CD4-positive, alpha-beta memory T cell (primary cell): ENCODE measurements at places on chromosomes 6 and 20. TPM values are rescaled to one million over a fixed set of nuclear protein-coding genes. Genes with fewer than 3 reads are reported as not detected.

PNPLA1 gene
- total RNA-seq, result not detected

LTB gene
- 835 TPM for total RNA-seq

BNIP5 gene
- total RNA-seq, result not detected

TRERF1 gene
- 28.3 TPM for total RNA-seq

DOK5 gene
- not detected for total RNA-seq

AGER gene
- 77.3 TPM for total RNA-seq

SHLD1 gene
- 13.6 TPM for total RNA-seq

MYBL2 gene
- not detected for total RNA-seq

TNXB gene
- 22.4 TPM for total RNA-seq

COL21A1 gene
- total RNA-seq, result not detected

EEF1A2 gene
- 0.81 TPM for total RNA-seq

SAMD5 gene
- not detected for total RNA-seq

MCCD1 gene
- not detected for total RNA-seq

- H3K27me3 ChIP-seq, result no peaks in the 10 kb centered on the region
- H3K4me1 ChIP-seq, result peaks cover 30% of the 10 kb centered on the region
- no peak overlapping the region for H3K4me3 ChIP-seq
- DNase-seq, result no peak
- H3K36me3 ChIP-seq, result no peaks in the 10 kb centered on the region
Measured at GRCh38 chr6:5671601-5672559, 334.8 kb downstream of the NRN1 start.

GRCh38 chr20:2390951-2391675 is 10.4 kb downstream of the TGM6 start:
- no peaks in the 10 kb centered on the region for H3K27me3 ChIP-seq
- no peaks in the 10 kb centered on the region for H3K36me3 ChIP-seq
- no peak overlapping the region for H3K4me3 ChIP-seq
- H3K4me1 ChIP-seq, result no peaks in the 10 kb centered on the region
- no peak overlapping the region for H3K27ac ChIP-seq
- no peak for DNase-seq

GRCh38 chr6:22250486-22250885 is 46.4 kb downstream of the PRL start:
- H3K4me3 ChIP-seq, result no peak overlapping the region
- no peaks in the 10 kb centered on the region for H3K27me3 ChIP-seq

DNA sequence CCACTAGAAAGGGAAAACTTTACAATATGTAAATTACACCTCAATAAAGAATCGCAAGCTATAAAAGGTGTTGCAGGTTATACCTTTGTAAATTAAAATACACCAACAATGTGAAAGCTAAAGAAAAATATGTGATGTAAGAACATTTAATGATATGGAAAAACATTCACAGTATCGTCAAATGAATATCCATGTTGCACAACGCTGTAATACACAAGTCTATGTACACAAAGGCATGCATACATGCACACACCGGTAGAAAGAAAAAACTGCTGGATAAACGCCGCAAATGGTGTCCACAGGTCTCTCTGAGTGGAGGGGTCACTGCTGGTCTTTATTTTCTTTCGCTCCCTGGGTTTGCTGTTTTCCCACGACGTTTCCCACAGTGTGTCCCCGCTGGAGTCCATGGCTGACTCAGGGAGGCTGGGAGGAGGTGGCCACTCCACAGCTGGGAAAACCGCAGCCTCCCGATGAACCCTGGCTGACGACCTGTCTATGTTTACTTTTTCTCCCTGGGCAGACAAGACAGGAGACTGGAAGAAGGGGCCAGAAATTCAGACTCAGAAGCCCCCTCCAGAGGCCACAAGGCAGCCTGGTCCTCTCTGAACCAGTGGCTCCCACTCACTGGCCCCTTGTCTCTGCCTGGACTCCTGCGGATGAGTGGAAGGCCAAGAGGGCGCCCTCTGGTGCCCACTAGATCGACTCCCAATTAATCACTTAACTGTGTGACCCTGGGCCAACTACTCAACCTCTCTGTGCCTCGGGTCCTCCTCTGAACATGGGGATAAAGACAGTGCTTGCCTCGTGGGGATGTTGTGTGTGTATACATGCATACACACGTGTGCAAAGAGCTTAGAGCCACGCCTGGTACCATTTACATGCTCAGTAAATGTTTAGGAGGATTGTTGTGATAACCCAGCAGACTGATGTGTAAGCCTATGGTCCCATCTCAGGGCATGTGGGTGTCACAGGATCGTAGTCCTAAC is 12.8 kb upstream of the BPI start:
- no peak overlapping the region for H3K4me3 ChIP-seq
- no peaks in the 10 kb centered on the region for H3K36me3 ChIP-seq
- no peaks in the 10 kb centered on the region for H3K4me1 ChIP-seq
- no peaks in the 10 kb centered on the region for H3K27me3 ChIP-seq

DNA sequence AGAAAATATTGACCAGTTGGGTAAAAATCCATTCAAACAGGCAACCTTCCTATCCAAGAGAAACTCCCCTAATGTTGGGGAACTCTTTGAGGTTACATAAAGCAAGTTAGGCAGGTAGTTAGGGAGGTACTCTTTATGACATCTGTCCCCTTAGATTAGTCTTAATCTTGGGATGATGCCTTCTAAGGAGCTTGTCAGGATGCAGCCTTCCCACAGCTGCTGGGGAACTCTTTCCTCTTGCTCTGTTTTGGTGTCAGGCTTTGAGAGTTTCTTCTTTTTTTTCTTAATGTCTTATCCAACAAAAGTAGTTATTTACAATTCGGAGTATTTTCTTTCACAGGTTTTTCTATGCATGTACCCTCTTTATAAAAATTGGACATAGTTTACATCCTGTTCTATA is 194.8 kb downstream of the CDKAL1 start:
- DNase-seq, result no peak
- no peaks in the 10 kb centered on the region for H3K36me3 ChIP-seq
- no peak overlapping the region for H3K27ac ChIP-seq
- no peaks in the 10 kb centered on the region for H3K27me3 ChIP-seq
- no peak overlapping the region for H3K4me3 ChIP-seq

DNA sequence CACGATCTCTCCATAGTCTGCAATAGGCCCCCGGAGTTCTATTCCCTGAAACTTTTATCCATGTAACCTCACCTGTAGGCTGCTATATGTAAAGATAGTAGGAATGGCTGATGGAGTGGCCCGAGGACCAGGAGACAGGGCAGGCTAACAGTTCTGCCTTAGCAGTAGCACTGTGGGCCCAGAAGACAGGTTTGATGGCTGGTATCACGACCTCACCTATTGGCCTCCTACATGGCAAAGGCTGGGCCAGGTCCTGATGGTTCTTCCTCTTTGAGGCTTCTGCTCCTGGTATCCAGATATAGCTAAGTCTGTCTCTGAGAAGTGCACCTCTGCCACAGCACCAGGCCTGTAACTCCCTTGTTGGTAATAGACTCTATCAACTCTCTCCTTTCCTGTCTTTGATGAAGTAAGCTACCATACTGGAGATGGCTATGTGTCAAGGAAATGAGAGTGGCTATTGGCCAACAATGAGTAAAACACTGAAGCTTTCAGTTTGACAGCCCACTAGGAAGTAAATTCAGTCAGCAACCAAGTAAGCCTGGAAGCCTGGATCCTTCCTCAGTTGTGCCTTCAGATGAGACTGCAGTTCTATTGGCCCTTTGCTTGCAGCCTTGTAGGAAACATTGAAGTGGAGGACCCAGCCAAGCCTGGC is 5.7 kb downstream of the SPEF1 start:
- H3K36me3 ChIP-seq, result no peaks in the 10 kb centered on the region
- no peak overlapping the region for H3K27ac ChIP-seq
- peaks cover 24% of the 10 kb centered on the region for H3K4me1 ChIP-seq

GRCh38 chr6:14396826-14397517 is 279.4 kb downstream of the CD83 start:
- no peak overlapping the region for H3K27ac ChIP-seq
- H3K27me3 ChIP-seq, result no peaks in the 10 kb centered on the region
- no peaks in the 10 kb centered on the region for H3K36me3 ChIP-seq
- no peaks in the 10 kb centered on the region for H3K4me1 ChIP-seq
- H3K4me3 ChIP-seq, result no peak overlapping the region

DNA sequence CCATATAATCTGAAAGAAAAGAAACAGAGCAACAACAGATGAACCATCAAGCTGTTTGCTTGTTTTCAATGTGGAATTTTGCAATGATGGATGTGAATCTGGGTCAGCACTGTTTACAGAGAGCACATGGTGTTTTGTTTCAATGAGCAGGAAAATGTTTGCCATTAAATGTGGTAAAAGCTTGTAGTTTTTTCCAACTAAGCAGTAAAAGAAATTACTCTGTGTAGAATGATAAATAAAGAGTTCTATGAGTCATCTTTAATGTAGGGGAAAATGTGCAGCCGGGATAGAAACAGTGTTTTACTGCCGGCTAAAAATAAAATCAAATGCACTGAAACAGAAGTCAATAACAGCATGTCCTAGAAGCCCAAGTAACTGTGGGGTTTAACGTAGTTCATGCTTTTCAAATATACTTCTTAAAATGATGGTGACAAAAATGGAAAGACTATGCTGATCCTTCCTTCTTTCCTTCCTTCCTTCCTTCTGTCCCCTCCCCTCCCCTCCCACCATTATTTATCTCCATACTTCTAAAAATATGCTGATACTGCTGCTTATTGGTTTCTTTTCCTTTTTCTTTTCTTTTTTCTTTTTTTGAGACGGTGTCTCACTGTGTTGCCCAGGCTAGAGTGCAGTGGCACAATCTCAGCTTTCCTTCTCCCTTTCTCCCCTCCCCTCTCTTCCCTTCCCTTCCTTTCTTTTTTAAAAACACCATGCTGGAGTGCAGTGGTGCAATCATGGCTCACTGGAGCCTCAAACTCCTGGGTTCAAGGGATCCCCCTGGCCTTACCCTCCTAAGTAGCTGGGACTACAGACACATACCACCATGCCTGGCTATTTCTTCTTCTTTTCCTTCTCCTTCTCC is 6.3 kb upstream of the NAA20 start:
- H3K4me3 ChIP-seq, result no peak overlapping the region
- no peak overlapping the region for H3K27ac ChIP-seq
- H3K27me3 ChIP-seq, result no peaks in the 10 kb centered on the region

- no peak for DNase-seq
- no peak overlapping the region for H3K27ac ChIP-seq
- H3K4me3 ChIP-seq, result no peak overlapping the region
- H3K36me3 ChIP-seq, result no peaks in the 10 kb centered on the region
Measured at GRCh38 chr20:52864916-52865605, 107.1 kb upstream of the TSHZ2 start.

DNA sequence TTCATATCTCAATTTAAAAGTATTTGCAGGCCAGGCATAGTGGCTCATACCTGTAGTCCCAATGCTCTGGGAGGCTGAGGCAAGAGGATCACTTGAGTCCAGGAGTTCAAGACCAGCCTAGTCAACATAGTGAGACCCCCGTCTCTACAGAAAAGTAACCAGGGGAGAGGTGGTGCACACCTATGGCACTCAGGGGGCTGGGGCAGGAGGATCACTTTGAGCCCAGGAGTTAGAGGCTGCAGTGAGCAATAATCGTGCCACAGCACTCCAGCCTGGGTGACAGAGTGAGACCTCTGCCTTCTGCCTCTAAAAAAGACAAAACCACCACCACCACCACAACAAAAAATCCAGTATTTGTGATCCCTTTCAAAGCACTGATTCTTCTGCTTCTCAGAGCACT is 185.5 kb upstream of the QKI start:
- H3K4me1 ChIP-seq, result no peaks in the 10 kb centered on the region
- no peak overlapping the region for H3K4me3 ChIP-seq
- DNase-seq, result no peak
- H3K36me3 ChIP-seq, result no peaks in the 10 kb centered on the region
- H3K27me3 ChIP-seq, result no peaks in the 10 kb centered on the region

DNA sequence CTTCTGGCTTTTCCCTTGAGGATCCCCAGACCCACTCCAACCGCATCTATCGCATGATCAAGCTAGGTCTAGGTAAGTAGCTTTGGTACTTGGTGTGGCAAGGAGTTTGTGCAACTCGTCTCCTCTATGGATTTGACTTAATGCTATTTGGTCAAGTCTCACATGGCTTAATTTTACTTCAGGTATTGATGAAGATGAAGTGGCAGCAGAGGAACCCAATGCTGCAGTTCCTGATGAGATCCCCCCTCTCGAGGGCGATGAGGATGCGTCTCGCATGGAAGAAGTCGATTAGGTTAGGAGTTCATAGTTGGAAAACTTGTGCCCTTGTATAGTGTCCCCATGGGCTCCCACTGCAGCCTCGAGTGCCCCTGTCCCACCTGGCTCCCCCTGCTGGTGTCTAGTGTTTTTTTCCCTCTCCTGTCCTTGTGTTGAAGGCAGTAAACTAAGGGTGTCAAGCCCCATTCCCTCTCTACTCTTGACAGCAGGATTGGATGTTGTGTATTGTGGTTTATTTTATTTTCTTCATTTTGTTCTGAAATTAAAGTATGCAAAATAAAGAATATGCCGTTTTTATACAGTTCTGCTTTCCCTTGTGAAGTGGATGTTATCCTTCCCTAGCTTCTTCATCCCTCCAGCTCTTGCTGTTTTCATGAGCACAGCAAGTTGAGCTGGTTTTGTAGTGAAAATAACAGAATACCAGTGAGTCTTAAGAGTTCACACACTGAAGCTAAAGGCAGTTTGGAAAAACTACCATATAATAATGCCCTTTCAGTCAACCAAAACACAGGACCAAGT is 3.8 kb downstream of the SLC35B2 start:
- peaks cover 64% of the 10 kb centered on the region for H3K36me3 ChIP-seq
- H3K4me3 ChIP-seq, result no peak overlapping the region
